AG20443 (cell line): ENCODE measurements at places on chromosomes 6 and 20.
A peak's percentile ranks its signal among the peaks of the same experiment; 100 is the strongest.

- DNase-seq, result no peak
These were observed 152.1 kb upstream of the RNF24 start for GRCh38 chr20:4167261-4168021.

GRCh38 chr6:41167173-41167963 lies 4.5 kb upstream of the TREM2 start:
- peak; percentile 34 for DNase-seq

- no peak for DNase-seq
These were observed 6.9 kb downstream of the BCAS4 start for GRCh38 chr20:50801747-50802125.

DNA sequence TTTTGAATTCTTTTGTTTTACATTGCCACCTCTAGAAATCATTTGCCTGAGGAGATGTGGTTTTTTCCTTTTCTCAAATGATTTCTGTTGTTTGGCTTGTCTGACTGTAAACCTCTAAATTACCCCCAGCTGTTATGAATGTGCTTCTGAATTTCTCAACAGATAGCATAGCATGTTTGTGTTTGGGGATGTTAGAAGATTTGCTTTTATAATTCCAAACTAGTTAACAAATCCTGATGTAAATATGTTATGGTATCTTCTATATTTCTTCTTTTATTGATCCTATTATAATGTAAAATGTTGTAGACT lies 31.6 kb upstream of the EZR start:
- no peak for DNase-seq

GRCh38 chr6:23841116-23841515 lies 284.9 kb upstream of the NRSN1 start:
- DNase-seq, result no peak

- no peak for DNase-seq
These were observed 102.9 kb downstream of the EDN1 start for GRCh38 chr6:12393100-12393499.

- DNase-seq, result no peak
These were observed 33.0 kb downstream of the PYGB start for GRCh38 chr20:25280574-25281535.

DNA sequence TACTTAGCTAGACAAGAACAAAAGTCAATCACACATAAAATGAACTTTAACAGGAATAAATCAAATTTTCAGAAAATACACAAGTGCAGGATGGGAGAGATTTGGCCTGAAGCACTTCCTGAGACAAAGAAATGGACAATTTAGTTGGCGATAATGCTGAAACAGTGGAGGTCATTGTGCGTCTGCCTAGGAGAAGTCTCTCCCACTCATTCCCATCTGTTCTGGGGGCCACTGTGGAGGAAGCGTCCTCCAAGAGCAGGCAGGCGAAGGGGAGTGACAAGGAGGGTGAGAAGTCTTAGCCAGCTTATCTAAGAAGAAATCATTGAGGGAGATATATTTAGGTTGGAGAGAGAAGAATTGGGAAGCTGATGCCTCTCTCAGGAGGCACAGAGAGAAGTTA lies 10.2 kb upstream of the TMEM242 start:
- DNase-seq, result no peak
